Stimulated activated CD8-positive, alpha-beta memory T cell treated with anti-CD3 and anti-CD28 coated beads, Interleukin-15, amount 100 ng/mL, for 4 hours (primary cell): ENCODE measurements at places on chromosomes 2 and 18.

- DNase-seq = no peak
These were observed 215.3 kb upstream of the CDH19 start for GRCh38 chr18:66819235-66819634.

- DNase-seq = no peak
These were observed 1631.7 kb downstream of the SUCLG1 start for GRCh38 chr2:82827426-82827825.

GRCh38 chr2:222270396-222270795 is 28.4 kb downstream of the PAX3 start:
- DNase-seq = no peak

DNA sequence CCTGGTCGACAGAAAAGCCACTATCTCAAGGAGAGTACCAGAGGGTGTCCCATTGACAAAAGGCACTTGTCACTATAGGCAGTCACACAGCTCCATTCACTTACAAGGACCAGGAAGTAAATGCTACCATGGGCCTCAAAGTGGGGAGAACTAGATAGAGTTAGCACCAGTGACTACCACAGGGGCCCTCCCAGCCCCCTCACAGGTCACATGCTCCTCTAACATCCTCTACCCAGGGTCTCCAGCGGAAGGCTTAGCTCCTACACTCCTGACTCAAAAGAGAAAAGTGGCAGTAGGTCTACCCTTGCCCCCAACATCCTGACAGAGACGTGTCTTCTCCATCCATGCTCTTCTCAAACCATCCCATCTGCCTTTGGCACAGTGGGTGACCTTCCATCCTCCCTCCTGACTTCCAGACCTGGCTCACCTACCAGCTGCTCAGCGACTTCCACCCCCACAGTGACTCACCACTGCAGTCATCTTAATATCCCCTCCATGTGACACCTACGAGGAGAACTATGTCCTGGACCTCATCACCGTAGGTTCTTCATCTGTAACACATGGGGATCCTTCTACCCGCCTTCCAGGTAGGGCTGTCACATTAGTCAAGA is 5.6 kb upstream of the DNMT3A start:
- no peak for DNase-seq

GRCh38 chr2:239110595-239111048 is 262.7 kb downstream of the TWIST2 start:
- DNase-seq = no peak

- DNase-seq = no peak
These were observed 323.0 kb downstream of the FBXO15 start for GRCh38 chr18:73824671-73825070.

GRCh38 chr2:233999182-233999581 is 51.3 kb upstream of the SPP2 start:
- DNase-seq = no peak

DNA sequence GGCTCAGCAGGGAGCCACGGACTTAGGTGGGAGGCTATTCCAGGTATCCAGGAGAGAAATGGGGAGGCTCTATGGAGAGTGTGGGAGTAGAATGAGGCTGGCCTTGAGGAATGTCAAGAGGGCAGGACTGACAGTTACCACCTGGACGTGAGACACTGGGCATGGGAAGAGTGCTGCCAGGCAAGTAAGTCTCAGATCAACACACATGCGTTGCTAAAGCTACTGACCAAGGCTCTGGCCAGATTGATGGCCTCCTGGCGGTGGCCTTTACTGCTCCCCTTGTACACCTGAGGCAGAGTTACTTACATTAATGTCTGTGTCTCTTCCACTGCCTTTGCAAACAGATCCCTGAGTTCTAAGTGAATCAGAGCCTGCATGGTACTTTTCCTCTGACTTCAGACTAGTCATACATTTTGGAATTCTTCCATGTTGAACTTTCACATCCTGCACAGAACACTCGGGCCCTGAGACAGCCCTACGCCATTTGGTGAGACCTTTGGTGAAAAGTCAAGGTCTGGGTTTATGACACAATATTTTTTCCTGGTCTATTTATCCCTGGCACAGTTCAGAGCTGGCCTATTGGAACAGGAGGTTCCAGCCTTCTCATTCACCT is 398.8 kb upstream of the TRIB2 start:
- DNase-seq = no peak

GRCh38 chr2:63840081-63840784 is 1.5 kb upstream of the UGP2 start:
- DNase-seq = no peak

DNA sequence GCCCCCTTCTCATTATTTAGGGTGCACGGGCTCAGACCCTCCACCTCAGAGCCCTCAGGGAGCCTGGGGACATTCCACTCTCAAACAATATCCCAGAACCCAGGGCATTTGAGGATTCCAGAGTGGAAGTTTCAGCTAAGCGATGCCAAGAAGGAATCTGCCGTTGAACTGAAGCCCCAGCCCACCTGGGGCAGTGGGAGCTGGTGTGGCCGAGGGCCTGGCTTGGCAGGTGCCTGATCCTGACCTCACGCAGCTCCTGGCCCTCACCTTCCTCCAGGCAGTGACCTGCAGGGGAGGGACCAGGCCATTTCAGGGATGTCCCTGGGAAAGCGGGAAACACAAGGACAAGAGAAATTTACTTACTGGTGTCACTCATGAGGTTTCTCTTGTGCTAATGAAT is 58.2 kb downstream of the ACKR3 start:
- no peak for DNase-seq

GRCh38 chr18:78724214-78724914 is 255.3 kb upstream of the SALL3 start:
- DNase-seq = no peak

DNA sequence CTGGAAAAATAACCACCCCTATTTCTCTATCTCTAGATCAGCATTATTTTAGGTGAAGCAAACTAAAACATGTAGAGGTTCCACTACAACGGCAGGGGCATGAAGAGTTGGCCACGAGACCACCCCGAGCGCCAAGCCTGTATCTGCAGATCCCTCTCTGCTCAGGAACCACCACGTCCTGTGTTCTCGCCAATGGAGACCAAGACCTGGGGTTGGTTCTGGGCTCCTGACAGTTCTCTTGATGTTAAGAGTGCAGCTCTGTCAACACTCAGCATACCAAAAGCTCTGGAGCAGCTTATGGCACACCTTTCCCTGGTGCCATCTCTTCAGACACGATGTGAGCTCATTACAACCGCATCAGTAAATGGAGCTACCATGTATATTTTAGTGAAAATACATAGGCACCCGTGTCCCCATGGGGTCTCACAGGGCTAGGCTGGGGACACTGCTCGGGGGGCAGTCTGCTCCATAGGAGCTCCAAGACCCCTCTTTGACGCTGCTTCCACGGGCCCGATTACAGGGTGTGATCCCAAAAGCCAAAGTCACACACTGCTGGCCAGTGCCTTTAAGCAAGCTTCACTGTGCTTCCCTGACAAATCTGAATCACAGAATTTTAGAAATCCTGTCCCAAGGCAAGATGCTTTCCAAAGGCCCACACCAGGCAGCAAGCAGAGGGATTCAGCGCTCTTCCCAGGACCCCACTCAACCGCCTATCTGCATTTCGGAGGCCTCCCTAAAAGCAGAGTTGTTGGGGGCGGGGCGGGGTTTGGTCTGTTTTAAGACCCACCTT is 72.2 kb downstream of the EMILIN2 start:
- no peak for DNase-seq

- DNase-seq = no peak
These were observed 1.7 kb downstream of the ROCK2 start for GRCh38 chr2:11342551-11343367.

- DNase-seq = no peak
These were observed 79.6 kb downstream of the SPTBN1 start for GRCh38 chr2:54535599-54536195.

- no peak for DNase-seq
These were observed 220.8 kb downstream of the NEDD4L start for GRCh38 chr18:58264840-58265239.

DNA sequence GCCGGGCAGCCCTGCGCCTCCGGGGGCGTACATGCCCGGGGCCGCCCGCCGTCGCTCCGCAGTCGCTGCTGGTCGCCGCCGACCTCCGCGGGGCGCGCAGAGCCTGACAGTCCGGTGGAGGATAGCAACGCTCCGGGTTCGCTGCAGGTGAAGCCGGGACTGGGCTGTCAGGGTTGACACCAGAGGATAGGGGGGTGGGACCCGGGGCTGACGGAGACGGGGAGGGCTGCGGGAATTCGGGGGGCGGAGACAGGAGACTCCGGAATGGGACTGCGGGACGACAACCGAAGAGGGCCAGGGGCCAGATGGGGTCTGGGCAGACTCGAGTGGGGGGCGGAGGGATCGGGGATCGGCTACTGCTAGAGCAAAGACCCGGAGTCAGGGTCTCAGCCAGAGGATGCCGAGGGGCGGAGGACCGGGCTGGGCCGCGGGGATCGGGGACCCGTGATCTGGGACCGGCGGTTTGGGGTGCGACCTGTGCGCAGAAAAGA is 403 bp downstream of the TMEM127 start:
- no peak for DNase-seq

- DNase-seq = no peak
These were observed 31.5 kb downstream of the USP34 start for GRCh38 chr2:61439241-61440002.

DNA sequence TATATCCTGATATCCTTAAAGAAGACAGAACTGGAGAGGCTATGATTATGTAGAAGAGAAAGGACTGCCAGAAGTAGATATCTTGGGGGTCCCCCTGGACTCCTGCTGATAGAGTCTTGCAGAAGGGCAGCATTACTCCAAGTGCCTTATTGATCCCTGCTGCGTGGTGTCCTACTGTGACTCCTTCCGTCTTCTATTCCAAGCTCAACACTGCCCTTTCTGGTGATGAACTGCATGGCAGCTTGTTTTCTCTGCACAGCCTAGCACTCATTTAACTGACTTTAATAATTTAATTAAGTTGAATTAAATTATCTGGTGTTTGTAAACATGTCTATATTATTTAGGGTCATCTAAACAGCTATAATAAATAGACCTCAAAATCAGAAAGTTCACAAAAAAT is 194.1 kb upstream of the DSEL start:
- no peak for DNase-seq

- DNase-seq = no peak
These were observed 23.1 kb upstream of the ATP8B1 start for GRCh38 chr18:57826252-57826651.

DNA sequence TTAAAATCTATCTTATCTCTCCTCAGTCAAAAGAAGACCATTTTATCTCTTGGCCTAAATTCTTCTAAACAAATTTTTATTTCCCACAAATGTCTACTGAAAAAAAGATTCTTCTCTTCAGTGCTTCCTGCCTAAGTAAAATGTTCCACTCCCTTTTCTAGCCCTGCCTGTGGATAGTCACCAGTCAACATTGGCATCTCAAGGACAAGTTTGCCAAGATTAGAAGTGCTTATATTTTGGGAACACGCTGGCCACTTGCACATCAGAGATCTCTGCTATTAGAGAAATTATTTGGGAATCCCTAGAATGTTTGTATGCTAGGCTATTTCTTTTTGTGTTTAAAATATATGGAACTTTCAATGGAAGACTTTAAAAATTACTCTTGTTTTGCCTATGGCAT is 758.2 kb upstream of the CDH7 start:
- no peak for DNase-seq

DNA sequence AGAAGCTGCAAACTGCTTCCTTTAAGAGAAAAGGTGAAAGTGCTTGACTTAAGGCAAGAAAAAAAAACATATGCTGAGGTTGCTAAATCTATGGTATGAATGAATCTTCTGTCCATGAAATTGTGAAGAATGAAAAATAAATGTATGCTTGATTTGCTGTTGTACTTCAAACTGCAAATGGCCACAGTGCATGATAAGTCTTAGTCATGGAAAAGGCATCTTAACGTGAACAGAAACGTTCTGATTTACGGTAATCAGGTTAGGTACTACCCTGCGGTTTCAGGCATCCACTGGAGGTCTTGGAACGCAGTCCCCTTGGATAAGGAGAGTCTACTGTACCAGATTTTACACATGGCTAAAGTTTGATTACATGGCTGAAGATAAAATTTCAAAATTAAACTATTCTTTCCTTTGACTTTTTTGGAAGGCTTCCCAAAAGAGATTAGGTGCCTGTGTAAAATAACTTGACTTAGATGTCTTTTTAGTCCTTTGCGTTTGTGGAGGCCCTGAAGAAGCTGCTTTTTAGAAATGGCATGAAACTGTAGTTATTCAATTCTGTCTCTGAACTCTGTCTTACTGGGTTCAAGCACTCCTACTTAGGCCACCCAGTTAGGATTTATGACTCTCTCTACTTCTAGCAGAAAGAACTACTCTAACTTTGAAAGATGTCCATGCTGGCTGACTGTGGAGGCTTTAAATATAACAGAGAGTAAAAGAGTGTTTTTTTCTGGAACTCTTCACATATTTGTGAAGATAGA is 35.9 kb upstream of the SCN9A start:
- no peak for DNase-seq

DNA sequence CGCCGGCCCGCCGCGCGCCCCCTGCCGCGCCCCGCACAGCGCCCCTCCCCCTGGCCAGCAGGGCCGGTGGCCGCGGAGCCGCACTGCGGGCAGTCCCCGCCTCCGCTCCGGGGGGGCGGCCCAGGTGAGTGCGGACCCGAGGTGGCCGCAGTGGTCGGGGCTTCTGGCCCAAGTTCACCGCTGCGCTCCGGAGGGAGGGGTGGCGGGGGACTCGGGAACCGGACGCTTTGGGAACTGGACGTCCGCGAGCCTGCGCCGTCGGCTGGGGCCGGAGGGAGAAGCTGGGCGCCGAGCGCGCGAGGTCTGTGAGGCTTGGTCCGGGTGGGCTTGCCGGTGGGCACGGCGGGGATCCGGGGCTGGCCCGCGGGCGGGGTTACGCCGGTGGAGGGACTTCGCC is 591 bp upstream of the LDLRAD4 start:
- peak; percentile 2 for DNase-seq

- DNase-seq = no peak
These were observed 27.3 kb downstream of the E2F6 start for GRCh38 chr2:11438555-11439080.

DNA sequence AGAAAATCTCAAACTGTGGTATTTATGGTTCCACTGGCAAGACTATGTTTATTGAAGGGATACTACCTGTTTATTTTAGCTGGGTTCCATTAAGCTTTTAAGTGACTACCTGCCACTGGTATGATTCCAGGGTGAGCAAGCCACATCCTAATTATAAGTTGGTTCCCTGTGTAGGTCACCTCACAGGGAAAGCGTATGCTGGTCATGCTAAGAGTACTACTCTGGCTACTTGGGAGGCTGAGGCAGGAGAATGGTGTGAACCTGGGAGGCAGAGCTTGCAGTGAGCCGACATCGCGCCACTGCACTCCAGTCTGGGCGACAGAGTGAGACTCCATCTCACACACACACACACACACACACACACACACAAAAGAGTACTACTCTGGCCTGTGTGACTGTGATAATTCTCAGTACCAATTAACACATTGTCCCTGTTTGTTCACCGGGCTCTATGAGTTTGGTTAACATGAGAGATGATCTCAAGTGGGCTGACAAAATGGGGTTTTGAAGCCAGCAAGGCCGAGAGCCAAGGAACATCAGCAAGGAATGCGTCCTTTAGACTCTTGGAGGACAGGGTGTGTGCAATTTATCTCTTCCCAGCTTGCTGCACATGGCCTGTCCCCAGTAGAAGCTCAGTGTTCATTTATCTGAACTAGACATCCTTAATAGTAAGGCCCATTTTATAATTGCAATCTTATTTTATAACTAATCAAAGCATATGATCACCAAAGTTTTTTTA is 15.2 kb upstream of the ITSN2 start:
- no peak for DNase-seq

GRCh38 chr2:100855606-100856005 is 35.7 kb downstream of the NPAS2 start:
- no peak for DNase-seq
